HL-60 (cell line): ENCODE measurements at places on chromosomes 16 and 17.
A peak's percentile ranks its signal among the peaks of the same experiment; 100 is the strongest.

GRCh38 chr16:77617996-77618395 lies 104.3 kb upstream of the NUDT7 start:
- no peak for DNase-seq

DNA sequence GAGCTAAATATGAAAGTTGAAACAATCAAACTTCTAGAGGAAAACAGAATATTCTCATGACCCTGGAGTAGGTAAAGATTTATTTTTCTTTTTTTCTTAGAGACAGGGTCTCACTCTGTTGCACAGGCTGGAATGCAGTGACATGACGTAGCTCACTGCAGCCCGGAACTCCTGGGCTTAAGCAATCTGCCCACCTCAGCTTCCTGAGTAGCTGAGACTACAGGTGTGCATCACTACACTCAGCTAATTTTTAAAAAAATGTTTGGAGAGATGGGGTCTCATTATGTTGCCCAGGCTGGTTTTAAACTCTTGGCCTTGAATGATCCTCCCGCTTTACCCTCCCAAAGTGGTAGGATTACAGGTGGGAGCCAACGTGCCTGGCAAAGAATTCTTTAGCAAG lies 15.5 kb downstream of the IKZF3 start:
- DNase-seq, result no peak

DNA sequence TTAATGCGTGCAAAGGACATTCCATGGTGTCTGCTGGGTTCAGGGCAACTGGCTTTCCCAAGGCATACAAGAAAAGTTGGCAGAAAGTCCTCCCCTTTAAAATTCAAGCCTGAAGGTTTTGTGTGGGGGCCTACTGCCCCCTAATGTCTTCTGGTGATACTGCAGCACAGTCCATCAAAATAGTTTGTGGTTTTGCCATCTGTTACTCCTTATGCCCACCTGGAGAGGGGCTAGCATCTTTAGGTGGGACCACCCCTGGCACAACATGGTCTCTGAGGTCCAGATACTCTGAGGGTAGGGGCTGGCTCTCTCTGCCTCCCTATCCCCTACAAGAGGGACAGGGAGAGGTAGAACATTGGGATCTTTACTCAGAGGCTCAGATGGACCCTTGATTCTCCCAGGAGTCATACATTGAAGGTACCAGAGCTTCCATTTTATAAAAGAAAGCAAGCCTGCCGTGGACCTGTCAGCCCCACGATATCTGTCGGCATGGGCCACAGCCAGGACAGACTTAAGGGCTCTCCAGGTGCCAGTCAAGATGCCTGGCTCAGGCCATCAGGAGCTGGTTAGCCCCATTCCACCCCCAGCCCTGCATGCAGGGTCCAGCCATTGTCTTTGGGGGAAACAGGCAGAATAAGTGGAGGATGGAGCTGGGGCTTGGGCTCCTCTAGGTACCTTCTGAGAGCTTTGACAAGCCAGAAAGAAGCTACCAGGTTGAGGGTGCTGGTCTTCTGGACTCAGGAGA lies 6.3 kb downstream of the ESRP2 start:
- DNase-seq, result peak; percentile 41

- DNase-seq, result no peak
Observed at GRCh38 chr16:29315046-29315445, 91.5 kb downstream of the NPIPB11 start.

DNA sequence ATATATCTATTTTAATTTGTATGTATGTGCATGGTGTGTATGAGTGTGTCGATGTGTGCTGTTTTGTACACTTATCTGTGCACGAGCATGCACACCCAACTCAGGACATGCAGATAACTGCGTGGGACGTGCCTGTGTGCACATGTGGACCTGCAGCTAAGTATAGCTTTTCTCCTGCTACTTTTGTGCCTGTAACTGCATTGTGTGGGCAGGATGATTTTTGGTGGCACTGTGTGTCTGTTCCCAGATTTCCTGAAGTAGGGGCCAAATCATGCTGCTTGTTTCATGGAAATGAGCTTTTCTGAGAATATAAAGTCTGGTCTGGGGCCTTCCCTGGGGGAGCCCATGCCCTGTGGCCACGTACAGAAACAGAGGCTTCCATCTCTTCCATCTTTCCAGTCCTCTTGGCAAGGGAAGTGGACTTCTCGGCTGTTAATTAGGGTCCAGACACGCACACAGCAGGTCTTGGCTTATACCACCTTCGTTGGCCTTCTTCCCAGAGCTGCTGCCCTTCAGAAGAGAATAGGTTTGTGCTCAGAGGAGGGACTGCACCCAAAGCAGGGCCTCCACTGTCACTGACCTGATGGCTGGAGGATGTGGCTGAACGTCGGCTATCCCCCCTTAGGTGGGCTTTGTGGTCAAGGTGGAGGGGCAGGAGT lies 30.2 kb downstream of the SPNS3 start:
- no peak for DNase-seq

DNA sequence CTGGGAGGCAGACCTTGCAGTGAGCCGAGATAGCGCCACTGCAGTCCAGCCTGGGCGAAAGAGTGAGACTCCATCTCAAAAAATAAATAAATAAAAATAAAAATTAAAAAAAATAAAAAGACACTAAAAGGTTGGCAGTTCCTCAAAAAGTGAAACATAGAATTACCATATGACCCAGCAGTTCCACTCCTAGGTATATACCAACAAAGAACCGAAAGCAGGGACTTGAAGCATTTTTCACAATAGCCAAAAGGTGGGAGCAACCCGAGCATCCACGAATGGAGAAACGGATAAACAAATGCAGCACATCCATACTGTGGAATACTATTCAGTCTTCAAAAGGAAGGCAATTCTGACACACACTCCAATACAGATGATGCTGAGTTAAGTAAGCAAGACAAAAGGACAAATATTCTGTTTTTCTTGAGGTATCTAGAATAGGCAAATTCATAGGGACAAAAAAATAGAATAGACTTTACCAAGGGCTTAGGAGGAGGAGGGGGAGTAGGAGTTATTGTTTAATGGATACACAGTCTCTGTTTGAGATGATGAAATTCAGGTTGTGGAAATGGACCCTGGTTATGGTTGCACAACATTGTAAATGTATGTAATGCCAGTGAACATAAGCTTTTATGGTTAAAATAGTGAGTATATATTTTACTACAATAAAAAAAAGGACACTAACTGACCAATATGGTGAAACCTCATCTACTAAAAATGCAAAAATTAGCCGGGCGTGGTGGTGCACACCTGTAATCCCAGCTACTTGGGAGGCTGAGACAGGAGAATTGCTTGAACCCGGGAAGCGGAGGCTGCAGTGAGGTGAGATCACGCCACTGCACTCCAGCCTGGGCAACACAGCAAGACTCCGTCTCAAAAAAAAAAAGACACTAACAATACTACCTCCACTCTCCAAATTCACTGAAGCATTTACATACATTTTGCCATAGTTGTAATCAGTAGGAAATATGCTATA lies 27.0 kb upstream of the SLC35B1 start:
- DNase-seq, result peak; percentile 52

DNA sequence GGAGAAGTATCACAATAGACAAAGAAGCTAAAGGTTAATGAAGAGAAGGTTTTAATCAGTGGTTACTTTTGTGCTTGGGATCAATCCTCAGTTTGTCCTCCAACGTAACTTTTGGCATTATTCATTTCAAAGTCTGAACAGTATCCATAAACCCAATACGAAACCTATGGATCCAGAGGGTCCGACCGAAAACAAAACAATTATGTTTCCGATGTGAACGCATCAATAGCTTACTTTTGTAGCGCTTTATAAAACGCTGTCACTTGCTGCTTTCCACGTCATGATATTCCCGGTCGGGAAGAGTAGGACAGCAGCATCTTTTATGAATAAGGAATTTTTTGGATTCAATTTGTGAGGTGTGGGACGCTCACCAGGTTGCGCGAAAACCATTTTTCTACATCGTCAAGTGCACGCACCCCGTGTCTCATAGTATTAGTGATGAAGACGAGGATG lies 383.8 kb downstream of the ZFHX3 start:
- DNase-seq, result no peak
